Dorsolateral prefrontal cortex (tissue), 122 donors: ENCODE measurements at places on chromosomes 13 and 19.
A peak's percentile ranks its signal among the peaks of the same experiment; 100 is the strongest.

- no peak for DNase-seq
These were observed 101.7 kb upstream of the SOX21 start for GRCh38 chr13:94813920-94814475.

GRCh38 chr13:113153810-113154748 is 4.4 kb upstream of the PROZ start:
- DNase-seq, result peak; percentile 86

DNA sequence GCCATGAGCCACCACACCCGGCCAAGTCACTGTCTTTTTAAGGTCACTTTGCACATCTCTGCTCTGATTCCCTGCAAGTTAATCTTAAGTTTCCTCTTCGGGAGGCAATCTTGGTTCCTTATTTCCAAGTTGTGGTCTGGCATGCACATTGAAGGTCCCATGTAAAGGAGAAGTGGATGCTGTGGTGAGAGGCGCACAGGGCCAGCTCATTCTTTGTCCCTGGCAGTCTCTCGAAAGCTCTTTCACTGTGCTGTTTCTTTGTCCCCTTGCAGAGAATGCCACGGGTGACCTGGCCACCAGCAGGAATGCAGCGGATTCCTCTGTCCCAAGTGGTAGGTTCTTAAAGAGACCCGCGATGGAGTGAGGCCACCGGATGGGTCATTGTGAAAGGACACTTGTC is 16.4 kb upstream of the C19orf33 start:
- no peak for DNase-seq

DNA sequence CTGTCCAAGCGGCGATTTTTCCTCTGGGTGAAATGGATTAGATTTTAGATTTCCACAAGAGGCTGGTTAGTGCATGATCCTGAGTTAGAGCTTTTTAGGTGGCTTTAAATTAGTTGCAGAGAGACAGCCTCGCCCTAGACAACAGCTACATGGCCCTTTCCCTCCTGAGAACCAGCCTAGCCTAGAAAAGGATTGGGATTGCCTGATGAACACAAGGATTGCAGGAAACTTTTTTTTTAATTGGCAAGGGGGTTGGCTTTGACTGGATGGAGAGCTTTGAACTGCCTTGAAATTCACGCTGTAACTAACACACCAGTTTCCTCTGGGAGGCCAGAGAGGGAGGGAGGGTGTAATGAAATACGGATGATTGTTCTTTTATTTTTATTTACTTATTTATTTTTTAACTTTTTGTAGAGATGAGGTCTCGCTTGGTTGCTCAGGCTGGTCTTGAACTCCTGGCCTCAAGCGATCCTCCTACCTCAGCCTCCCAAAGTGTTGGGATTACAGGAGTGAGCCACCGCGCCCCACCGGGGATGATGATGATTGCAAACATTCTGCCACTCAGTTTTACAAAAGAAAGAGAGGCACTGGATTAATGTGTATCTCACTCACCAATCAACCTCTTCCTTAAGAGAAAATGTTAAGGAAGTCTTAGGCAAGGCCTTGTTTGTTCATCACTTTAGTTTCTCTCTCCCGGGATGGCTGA is 1.9 kb downstream of the LDLR start:
- DNase-seq, result no peak
